ENCODE measurements at places on chromosomes 16 and 17.

GRCh38 chr17:62702746-62703260 is 75.3 kb downstream of the MRC2 start:
- H3K4me1 ChIP-seq, result peaks cover 10% of the 10 kb centered on the region
- no peaks in the 10 kb centered on the region for H3K27me3 ChIP-seq
- H3K4me3 ChIP-seq, result no peak overlapping the region
- H3K36me3 ChIP-seq, result no peaks in the 10 kb centered on the region

GRCh38 chr16:20901436-20902112 is 1.0 kb downstream of the LYRM1 start:
- H3K27ac ChIP-seq, result peak overlapping the region; percentile 95
- H3K27me3 ChIP-seq, result no peaks in the 10 kb centered on the region
- H3K36me3 ChIP-seq, result peaks cover 2% of the 10 kb centered on the region
- peaks cover 2% of the 10 kb centered on the region for H3K4me1 ChIP-seq
- peak; percentile 64 for DNase-seq

DNA sequence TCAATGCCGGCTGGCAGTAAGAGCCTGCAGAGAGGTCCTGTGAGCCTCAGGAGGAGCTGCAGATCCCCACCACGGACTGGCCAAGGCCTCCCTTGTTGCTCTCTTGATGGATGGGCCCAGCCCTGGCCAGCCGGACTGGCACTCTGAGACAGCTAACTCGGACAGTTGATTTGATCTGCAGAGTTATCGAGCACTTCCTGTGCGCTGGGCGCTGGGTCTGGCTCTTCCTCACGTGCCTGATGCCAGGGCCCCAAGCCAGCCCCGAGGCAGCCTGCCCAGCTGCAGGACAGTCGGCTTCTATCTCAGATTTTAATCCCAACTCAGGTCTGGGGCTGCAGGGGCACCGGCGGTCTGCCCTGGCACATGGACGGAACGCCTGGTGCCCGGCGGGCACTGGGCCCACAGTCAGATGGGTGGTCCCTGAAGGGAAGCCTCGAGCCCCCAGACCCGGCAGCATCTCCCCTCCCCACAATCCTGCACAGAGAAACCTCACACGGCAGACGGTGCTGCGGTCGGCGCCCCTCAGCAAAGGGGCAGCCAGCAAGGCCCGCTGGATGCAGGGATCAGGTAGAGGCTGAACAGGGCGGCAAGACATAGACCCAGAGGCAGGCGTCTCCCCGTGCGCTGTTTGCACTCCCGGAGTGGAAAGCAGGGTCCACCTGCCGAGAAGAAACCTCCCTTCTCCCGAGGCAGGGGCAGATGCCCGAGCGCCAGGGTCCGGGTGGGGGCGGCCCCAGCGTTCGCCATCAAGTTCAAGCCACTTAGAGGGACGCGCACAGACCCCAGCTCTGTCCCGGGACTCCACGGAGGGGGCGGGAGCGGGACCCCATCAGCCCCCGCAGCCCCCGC is 34.0 kb downstream of the TIMM22 start:
- no peak for DNase-seq
- no peaks in the 10 kb centered on the region for H3K4me1 ChIP-seq
- H3K27ac ChIP-seq, result peak overlapping the region; percentile 45
- H3K4me3 ChIP-seq, result peak overlapping the region; percentile 54
- H3K27me3 ChIP-seq, result no peaks in the 10 kb centered on the region
- no peaks in the 10 kb centered on the region for H3K36me3 ChIP-seq

- H3K4me3 ChIP-seq, result no peak overlapping the region
- H3K27ac ChIP-seq, result no peak overlapping the region
- H3K36me3 ChIP-seq, result peaks cover 2% of the 10 kb centered on the region
- DNase-seq, result no peak
- no peaks in the 10 kb centered on the region for H3K4me1 ChIP-seq
- H3K27me3 ChIP-seq, result no peaks in the 10 kb centered on the region
Observed at GRCh38 chr16:57522960-57523359, 13.4 kb downstream of the CCDC102A start.

GRCh38 chr16:781346-782010 is 6.7 kb downstream of the RPUSD1 start:
- no peaks in the 10 kb centered on the region for H3K27me3 ChIP-seq
- DNase-seq, result no peak
- no peak overlapping the region for H3K27ac ChIP-seq
- H3K4me1 ChIP-seq, result no peaks in the 10 kb centered on the region
- no peaks in the 10 kb centered on the region for H3K36me3 ChIP-seq

- H3K4me3 ChIP-seq, result no peak overlapping the region
- peak; percentile 76 for DNase-seq
- no peaks in the 10 kb centered on the region for H3K36me3 ChIP-seq
- peaks cover 2% of the 10 kb centered on the region for H3K4me1 ChIP-seq
- H3K27me3 ChIP-seq, result no peaks in the 10 kb centered on the region
Observed at GRCh38 chr16:67311607-67312488, 14.7 kb downstream of the KCTD19 start.

GRCh38 chr17:859824-860195 is 77.7 kb downstream of the MRM3 start:
- no peaks in the 10 kb centered on the region for H3K36me3 ChIP-seq
- H3K4me1 ChIP-seq, result no peaks in the 10 kb centered on the region
- H3K27me3 ChIP-seq, result no peaks in the 10 kb centered on the region
- DNase-seq, result no peak
- H3K4me3 ChIP-seq, result no peak overlapping the region

- no peaks in the 10 kb centered on the region for H3K27me3 ChIP-seq
- no peak overlapping the region for H3K27ac ChIP-seq
- no peak for DNase-seq
- no peaks in the 10 kb centered on the region for H3K36me3 ChIP-seq
- H3K4me3 ChIP-seq, result no peak overlapping the region
Observed at GRCh38 chr16:25838724-25839186, 147.0 kb downstream of the HS3ST4 start.

- H3K4me1 ChIP-seq, result no peaks in the 10 kb centered on the region
- H3K36me3 ChIP-seq, result no peaks in the 10 kb centered on the region
- no peak overlapping the region for H3K27ac ChIP-seq
- no peak for DNase-seq
- peaks cover 2% of the 10 kb centered on the region for H3K27me3 ChIP-seq
Observed at GRCh38 chr17:13601322-13601775, 380 bp downstream of the HS3ST3A1 start.

DNA sequence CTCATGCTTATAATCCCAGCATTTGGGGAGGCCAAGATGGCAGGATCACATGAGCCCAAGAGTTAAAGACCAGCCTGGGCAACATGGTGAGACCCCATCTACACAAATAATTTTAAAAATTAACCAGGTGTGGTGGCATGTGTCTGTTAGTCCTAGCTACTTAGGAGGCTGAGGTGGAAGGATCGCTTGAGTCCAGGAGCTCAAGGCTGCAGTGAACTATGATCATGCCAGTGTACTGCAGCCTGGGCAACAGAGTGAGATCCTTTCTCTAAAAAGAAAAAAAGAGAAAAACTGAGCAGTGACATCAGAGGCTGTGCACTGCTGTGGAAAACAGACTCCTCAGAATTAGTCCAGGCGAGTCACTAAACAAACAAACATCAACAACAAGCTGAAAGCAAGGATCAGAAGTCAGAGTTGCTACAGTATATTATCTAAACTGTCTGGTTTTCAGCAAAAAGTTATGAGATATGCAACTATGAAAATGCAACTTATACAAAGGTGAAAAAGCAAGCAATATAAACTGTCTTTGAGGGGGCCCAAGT is 39.3 kb downstream of the CBFB start:
- no peaks in the 10 kb centered on the region for H3K4me1 ChIP-seq
- H3K27me3 ChIP-seq, result no peaks in the 10 kb centered on the region
- no peak for DNase-seq
- H3K36me3 ChIP-seq, result peaks cover 4% of the 10 kb centered on the region
